ENCODE measurements at places on chromosomes 3 and 15.

GRCh38 chr3:178966299-178967176 is 105.1 kb downstream of the ZMAT3 start:
- DNase-seq, result no peak

DNA sequence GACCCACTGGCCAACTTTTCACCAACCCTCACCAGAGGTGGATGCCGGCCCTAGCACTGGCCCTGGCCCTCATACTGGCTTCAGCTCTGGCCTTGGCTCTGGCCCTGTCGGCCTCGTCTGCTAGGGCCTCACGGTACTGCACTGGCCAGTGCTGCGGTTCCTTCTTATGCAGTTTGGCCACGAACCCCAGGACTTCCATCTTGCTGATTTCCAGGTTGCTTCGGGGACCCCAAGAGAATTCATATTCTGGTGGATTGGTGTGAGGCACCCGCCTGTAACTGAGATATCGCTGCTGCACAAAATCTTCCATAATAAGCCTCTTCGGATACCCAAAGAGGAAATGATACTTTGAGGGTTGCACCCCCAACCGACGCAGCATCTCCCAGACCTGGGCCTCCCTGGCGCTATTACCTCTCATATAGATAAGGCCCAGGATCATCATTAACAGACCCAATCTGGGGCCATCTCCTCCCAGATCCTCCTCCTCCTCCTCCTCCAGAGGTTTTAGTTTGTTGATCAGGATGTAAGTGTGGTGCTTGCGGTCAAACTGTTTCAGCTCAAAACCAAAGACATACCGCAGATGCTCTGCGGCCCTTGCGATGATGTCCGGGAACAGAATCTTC is 883 bp downstream of the MAGEF1 start:
- no peak for DNase-seq

- no peak for DNase-seq
Measured at GRCh38 chr15:66833371-66833770, 131.3 kb downstream of the SMAD6 start.

- no peak for DNase-seq
Measured at GRCh38 chr3:196604548-196604947, 34.9 kb upstream of the NRROS start.

GRCh38 chr15:68442041-68442440 is 10.1 kb upstream of the ITGA11 start:
- DNase-seq, result no peak

DNA sequence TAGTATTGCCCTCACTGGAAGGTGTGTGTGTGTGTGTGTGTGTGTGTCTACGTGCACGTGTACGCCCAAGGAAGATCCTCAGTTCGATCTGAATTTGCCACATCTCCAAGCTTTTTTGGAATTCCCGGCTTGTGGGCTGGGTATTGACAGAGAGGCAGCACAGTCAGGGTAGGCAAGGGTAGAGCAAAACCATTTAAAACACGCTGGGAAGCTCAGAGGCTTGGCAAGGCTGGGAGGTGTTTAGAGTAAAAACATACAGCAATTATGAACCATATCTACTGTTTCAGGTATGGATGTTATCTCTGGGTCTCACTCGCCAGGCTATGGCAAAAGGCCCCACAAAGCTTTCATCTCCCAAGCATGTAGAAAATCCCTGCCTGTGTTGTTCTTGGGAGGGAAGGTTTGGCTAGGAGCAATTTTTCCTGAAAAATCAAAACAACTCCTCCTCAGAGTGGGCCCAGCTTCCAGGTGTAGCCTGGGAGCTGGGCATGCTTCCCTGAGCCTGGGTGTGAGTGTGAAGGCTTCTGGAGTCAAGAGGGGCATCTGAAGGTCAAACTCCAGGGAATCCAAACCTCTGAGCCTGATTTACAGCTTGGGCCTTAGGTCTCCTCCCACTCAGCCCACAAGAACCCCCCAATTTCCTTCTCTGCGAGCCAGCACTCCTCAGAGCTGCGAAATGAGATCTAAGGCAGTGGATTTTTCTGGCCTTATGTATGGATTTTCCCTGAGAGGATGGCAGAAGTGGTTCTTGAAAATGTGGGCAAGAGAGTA is 244.8 kb upstream of the TPRG1 start:
- no peak for DNase-seq

- no peak for DNase-seq
Measured at GRCh38 chr3:4749567-4750002, 229.7 kb upstream of the BHLHE40 start.

DNA sequence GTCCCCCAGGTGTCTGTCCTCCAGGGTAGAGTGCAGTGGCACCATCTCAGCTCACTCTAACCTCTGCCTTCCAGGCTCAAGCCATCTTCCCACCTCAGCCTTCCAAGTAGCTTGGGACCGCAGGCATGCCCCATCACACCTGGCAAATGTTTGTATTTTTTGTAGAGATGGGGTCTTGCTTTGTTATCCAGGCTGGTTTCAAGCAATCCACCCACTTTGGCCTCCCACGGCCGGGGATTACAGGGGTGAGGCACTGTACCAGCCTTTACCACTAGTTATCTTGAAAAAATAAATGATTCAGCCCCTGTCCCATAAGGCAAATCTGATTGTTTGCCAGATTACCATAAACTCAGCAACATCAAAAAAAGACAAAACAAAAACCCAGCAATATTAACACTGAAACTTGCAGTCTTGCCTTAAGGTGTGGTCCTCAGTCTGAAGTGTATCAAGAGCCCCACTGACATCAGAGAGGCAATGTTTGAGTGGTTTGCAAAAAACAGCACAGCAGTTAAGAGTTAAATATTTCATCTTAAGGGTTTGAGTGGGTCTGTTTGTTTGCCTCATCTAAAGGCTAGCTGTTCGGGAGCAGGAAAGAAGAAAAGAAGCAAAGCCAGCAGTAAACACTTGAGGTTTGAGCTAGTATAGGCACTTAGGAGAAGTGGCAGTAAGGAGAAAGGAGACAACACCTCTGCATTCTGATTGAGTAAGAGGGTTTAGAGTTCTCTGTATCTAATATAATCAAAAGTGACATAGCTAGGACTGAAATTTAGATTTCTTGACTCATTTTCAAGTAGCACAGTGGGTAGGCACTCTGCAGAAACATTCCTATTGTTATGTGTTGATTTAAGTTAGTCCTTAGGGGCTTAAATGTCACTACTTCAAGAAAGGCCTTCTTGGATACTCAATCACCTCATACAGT is 26.3 kb upstream of the EDEM1 start:
- no peak for DNase-seq

DNA sequence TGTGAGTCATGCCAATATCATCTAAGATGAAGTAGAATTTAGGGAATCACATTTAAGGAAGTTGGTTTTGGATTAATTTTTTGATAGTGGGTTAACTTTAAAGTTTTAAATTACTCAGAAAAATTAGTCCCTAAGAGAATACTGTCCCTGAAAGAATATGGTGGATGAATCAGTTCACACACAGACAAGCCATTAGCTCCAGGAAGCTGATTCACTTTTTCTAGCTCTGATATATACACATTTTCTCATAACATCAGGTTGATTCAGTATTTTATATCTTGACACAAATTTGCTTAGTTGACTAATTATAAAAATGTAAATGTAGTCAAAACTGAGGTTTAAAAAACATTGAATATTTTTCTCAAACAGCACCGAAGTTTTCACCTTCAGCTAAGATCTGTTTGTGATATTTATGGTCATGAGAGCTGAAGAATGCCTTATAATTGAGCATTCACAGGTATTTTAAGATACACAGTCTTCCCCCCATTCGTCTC is 55.1 kb downstream of the MYH15 start:
- no peak for DNase-seq

DNA sequence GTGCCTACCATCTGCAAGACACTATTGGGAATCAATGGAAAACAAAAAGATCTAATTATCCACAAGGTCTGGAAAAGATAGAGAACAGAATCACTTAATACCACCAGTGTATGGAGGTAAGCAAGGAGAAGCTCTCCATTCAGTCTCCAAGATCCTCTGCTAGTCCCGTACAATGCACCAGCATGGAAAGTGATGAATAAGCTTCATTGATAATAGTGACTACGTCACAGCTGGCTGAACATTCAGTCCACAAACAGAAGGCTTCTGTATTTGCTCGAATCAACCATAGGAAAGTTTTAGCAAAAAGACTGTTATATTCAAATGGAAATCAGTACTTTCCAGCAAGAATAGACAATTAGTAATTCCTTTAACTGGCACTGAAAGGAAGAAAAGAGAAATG is 42.9 kb downstream of the IGSF11 start:
- no peak for DNase-seq

DNA sequence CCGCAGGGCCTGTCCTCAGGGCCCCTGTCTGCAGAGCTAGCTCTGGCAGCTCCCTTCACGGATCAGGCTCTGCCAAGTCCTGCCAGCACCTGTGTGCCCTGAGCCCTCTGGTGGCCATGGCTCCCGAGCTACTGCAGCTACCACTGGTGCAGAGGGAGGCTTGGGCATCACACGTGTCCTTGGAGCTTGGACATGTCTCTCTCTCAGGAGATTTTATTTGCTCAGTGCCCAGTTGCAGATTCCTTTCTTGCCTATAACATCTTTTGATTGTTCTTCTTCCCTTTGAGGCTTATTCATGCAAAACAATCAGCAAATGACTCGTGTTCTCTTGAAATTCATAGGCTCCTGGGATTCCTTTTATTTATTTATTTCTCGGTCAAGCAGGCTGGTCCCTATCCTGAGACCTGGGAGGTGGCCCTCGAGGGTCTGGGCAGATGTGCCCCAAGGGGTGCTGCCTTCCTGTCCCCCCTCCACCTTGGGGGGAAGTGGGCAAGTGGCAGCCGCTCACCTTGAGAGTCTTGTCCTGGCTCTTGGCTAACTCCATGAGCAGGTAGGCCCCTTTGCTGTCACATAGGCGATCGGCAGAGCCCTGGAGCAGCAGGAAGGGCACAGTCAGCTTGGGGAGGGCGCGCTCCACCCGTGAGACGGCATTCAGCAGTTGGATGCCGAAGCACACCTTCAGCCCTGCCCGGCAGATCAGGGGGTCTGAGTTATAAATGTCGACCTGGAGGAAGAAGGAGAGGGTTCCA is 21.9 kb downstream of the ABTB1 start:
- DNase-seq, result no peak

- no peak for DNase-seq
Measured at GRCh38 chr15:101526890-101527289, 37.4 kb upstream of the PCSK6 start.

GRCh38 chr3:33937628-33938027 is 139.2 kb downstream of the PDCD6IP start:
- DNase-seq, result no peak

- peak; percentile 82 for DNase-seq
Measured at GRCh38 chr3:46629551-46630517, 17.5 kb downstream of the FAM240A start.

- no peak for DNase-seq
Measured at GRCh38 chr15:69756440-69756839, 303.8 kb downstream of the RPLP1 start.

- DNase-seq, result no peak
Measured at GRCh38 chr3:11717301-11717700, 73.6 kb upstream of the VGLL4 start.

DNA sequence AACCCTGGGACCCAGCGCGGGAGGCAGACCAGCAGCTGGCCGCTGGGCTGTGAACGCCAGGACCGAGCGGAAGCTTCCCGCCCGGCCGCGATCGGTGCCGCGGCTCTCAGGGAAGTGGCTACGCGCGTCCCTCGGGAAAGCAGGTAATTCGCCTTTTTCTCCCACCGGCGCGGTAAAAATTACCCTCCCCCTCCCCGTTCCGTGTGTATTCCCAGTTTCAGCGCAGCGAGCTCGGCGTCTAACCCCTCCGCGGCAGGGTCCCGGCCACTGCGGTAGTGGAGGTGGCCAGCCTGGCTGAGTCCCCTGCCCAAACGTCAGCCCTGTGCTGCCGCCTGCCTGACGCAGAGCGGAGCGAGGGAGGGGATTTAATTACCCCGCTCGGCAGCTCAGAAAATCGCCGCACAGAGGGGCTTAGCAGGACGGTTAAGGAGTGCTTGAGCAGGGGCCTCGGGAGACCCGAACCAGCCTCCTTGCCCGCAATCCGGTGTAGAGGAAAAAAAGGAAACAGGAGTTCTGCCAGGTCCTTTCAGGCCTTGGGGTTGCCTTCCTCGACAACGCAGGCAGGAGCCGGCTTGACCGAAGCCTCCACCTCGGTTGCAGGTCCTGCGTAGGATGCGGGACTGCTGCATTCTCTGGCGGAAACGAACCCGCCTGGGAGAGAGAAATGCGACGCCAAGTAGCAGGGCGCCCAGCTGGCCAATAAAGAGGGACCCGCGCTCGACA is 2.9 kb downstream of the GATA2 start:
- DNase-seq, result peak; percentile 56

- DNase-seq, result peak; percentile 44
Measured at GRCh38 chr3:124277144-124277890, 285.4 kb upstream of the ROPN1 start.

- DNase-seq, result no peak
Measured at GRCh38 chr3:146142757-146143156, 18.2 kb downstream of the PLOD2 start.

- DNase-seq, result no peak
Measured at GRCh38 chr3:124998247-124998630, 57.6 kb downstream of the HEG1 start.

DNA sequence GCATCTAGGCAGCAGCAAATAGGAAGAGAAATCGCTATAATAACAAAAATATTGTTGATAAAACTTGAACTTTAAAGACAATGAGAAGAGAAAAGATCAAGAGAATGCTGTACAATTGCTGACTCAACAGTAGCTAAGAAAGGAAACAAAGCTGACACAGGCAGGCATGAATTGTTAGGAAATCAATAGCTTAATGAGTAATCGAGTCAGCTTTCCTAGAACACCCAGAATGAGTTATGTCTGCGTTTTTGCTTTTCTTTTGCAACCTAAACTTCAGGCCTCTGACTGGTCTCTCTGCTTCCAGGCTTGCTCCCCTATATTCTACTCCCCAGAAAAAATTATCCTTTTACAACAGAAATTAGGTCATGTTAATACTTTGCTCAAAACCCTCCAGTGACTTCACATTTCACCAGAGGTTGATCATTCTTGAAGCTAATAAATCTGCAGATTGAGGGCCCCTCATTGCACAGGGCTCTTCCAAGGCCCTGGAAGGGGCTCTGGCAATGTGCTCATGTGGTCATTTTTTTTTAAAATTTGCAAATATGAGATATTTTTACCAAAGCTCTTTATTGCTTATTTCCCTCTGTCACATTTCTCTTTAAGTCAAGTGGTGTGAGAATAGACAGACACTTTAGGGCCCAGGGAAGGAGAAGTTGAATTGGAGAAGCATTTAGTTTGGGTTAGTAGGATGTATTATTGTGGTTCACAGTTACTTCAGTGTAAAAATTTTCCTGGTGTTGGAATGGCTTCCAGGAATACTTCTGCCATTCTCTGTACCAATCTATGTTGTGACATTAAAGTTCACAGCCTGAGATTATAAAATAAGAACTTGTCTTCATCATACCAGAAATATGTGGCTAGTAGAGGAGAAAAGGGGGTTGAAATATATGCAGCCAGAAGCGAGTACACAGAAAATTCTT is 116.3 kb downstream of the TMCO5A start:
- no peak for DNase-seq

DNA sequence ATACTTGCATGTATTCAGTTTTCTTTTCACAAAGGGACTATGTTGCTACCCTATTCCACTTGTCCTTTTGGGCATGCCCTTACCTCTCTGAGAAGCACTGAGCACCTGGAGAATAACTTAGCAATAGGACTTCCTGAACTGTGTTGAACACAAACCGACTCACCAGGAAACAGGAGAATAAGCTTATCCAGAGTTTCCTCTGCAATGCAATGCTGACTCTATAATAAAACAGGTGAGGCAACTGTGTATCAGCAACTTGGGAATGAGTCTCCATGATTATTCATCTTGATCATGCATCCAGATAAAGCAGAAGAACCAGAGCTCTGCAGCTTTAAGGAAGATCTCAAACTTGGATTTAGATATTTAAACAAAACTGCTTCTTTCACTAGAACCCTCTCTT is 806.5 kb downstream of the IGSF11 start:
- no peak for DNase-seq

GRCh38 chr15:87871258-87871681 is 385.3 kb downstream of the NTRK3 start:
- DNase-seq, result no peak
